ENCODE measurements at places on chromosomes 7 and 10. TPM values are rescaled to one million over a fixed set of nuclear protein-coding genes. Genes with fewer than 3 reads are reported as not detected.

FRG2B gene
- not detected for total RNA-seq

SLC16A9 gene
- not detected for total RNA-seq

PRLHR gene
- total RNA-seq, result not detected

PDLIM1 gene
- total RNA-seq, result 202 TPM

TUBB8 gene
- 0.59 TPM for total RNA-seq

THNSL1 gene
- 5.6 TPM for total RNA-seq

DDX21 gene
- 88.0 TPM for total RNA-seq

RBP4 gene
- total RNA-seq, result 0.57 TPM

HOXA5 gene
- 0.63 TPM for total RNA-seq

DNA sequence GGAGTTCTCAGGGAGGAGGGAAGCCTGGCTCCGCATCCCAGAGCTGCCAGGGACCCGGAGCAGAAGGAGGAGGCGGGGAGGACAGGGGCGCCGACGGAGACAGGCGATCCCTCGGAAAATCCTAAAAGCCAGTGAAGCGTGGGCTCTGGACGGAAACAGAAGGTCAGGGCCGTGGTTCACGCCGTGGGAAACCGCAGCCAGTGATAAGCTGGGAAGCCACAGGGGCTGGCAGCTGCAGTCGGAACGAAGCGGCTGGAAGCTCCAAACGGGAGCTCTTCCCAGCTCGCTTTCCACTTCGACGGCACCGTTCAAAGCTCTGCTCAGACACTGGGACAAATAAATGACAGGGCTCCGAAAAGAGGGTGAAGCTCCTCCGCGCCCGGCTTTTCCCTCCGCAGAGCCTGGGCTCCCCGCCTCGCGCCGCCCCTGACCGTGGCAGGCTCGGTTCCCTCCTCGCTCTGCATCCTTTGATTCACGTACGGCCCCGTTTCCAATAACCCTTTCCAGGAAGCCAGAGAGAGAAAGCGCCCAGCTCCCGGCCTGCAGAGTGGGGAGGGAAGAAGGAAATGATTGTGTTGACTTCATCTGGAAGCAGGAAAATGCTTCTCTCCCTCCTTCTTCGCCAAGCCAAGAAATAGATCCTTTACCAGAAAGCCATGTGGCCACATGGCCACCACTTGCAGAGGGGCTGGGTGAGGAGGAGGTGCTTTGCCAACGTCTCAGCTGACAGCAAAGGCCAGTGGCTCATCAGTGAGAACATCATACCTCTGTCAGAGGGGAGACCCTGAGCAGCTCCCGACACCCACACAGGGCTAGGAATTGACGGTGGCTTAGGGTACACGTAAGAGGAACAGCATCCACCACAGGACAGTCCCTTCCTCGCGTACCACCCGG, 57.4 kb downstream of the ADRB1 start:
- H3K4me3 ChIP-seq, result peak overlapping the region; percentile 14
- H3K27me3 ChIP-seq, result peaks cover 5% of the 10 kb centered on the region
- H3K36me3 ChIP-seq, result no peaks in the 10 kb centered on the region
- no peaks in the 10 kb centered on the region for H3K4me1 ChIP-seq
- DNase-seq, result no peak

GRCh38 chr7:120079022-120079421, 194.0 kb upstream of the KCND2 start:
- DNase-seq, result no peak
- H3K4me1 ChIP-seq, result no peaks in the 10 kb centered on the region
- no peak overlapping the region for H3K27ac ChIP-seq
- H3K36me3 ChIP-seq, result no peaks in the 10 kb centered on the region
- no peaks in the 10 kb centered on the region for H3K27me3 ChIP-seq

- H3K27me3 ChIP-seq, result no peaks in the 10 kb centered on the region
- no peaks in the 10 kb centered on the region for H3K36me3 ChIP-seq
- H3K4me1 ChIP-seq, result no peaks in the 10 kb centered on the region
- no peak overlapping the region for H3K27ac ChIP-seq
Measured at GRCh38 chr10:28797904-28798371, 120.6 kb downstream of the BAMBI start.

- H3K27me3 ChIP-seq, result no peaks in the 10 kb centered on the region
- DNase-seq, result no peak
- H3K27ac ChIP-seq, result no peak overlapping the region
- H3K4me1 ChIP-seq, result peaks cover 11% of the 10 kb centered on the region
- no peaks in the 10 kb centered on the region for H3K36me3 ChIP-seq
- H3K4me3 ChIP-seq, result no peak overlapping the region
Measured at GRCh38 chr7:45084901-45085618, 3.7 kb downstream of the NACAD start.

- no peaks in the 10 kb centered on the region for H3K27me3 ChIP-seq
- H3K27ac ChIP-seq, result no peak overlapping the region
- no peaks in the 10 kb centered on the region for H3K4me1 ChIP-seq
- H3K4me3 ChIP-seq, result no peak overlapping the region
- no peaks in the 10 kb centered on the region for H3K36me3 ChIP-seq
Measured at GRCh38 chr7:115674467-115675024, 356.0 kb downstream of the TFEC start.

DNA sequence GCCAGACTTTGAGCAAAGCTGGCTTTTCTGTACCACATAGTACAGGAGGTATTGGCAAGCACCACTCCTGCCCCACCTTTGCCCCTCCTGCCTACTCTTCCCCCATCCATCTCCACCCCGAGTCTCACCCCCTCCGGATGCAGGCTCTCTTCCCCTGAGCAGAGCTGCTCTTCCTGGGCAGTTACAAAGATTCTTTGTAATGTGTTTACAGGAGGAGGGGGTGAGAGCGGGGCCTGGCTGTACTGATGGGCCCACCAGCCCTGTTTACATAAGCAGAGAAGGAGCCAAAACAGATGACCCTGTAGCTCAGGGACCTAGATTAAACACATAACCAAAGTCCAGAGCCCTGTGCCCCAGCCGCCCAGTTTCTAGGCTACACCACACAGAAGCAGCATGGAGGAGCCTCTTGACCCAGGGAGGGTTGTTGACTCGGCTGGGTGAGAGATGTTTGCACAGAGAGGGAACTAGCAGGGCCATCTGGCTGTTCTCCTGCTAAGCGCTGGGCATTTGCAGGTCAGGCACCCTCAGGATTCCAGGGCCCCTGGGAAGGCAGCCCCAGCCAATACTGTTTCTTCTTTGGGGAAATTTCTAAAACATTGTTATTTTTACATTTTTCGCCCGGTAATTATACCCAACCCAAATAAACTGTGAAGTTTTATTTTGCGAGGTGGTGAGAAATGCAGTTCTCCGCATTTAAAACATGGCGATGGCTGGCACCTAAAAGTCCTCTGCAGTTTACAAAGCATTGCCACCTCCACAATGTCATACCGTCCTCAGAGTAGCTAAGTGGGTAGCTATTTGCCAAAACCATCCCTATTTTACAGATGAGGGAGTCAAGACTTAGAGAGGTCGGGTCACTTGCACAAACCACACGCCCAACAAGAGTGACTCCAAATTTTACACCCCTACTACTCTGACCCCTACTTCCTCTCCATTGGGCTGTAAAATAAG, 11.4 kb upstream of the ZKSCAN1 start:
- no peak overlapping the region for H3K4me3 ChIP-seq
- H3K27ac ChIP-seq, result no peak overlapping the region
- peaks cover 9% of the 10 kb centered on the region for H3K27me3 ChIP-seq

- H3K27me3 ChIP-seq, result no peaks in the 10 kb centered on the region
- H3K36me3 ChIP-seq, result no peaks in the 10 kb centered on the region
- no peak overlapping the region for H3K4me3 ChIP-seq
- no peak for DNase-seq
- H3K4me1 ChIP-seq, result no peaks in the 10 kb centered on the region
- H3K27ac ChIP-seq, result no peak overlapping the region
Measured at GRCh38 chr7:71626206-71626605, 494.3 kb downstream of the GALNT17 start.

- peak; percentile 76 for DNase-seq
- no peak within 1 kb of the TSS for H3K27ac ChIP-seq
- H3K4me1 ChIP-seq, result peaks cover 13% of the 10 kb centered on the region
- H3K27me3 ChIP-seq, result no peaks in the 10 kb centered on the region
- H3K36me3 ChIP-seq, result no peaks in the 10 kb centered on the region
Measured at GRCh38 chr7:26291699-26292538, at the start of gene SNX10. Gene SNX10 (plus strand): TSS chr7:26291862. CDS start chr7:26346443, 54,581 bp downstream.

All from PC-9 (cell line).